ENCODE measurements at places on chromosomes 4 and X.

DNA sequence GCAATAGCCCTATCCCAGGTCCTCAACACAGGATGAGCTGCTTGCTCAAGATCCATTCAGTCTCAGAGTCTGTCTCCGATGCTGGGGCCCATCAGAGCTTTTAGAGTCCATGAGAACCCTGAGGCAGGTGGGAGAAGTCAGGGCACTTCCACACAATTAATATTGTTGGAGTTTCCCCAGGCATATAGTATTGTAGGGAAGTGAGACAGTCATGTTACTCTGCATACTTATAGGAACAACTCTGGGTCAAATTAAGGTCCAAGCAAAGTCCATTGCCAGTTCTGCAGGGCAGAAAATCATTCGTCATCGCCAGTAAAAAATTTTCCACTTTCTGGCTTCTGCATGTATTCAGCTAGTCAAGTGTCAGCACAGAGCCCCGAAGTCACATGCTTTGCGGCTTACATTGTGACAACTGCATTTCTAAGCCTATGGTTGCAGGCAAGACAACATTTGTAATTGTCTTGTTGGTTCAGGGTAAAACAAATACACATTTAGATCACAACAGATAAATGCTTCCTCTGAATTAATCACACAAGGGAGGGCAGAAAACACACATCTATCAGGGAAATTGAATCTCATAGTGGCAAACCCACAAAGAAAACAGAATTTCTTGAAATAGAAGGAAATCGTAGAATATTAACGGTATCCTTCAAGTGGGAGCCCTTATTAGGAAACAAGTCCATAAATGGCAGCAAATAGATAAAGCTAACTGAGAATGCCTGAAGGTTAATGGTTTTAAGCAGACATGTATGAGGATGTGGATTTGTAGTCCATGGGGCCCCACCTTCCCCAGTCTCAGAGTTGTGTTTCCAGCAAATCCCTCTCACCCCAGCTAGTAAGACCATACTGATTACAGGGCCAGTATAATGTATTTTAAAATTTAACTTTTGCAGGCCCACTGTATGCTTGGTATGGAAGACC, 412.1 kb upstream of the RASGEF1B start:
- DNase-seq, result no peak

DNA sequence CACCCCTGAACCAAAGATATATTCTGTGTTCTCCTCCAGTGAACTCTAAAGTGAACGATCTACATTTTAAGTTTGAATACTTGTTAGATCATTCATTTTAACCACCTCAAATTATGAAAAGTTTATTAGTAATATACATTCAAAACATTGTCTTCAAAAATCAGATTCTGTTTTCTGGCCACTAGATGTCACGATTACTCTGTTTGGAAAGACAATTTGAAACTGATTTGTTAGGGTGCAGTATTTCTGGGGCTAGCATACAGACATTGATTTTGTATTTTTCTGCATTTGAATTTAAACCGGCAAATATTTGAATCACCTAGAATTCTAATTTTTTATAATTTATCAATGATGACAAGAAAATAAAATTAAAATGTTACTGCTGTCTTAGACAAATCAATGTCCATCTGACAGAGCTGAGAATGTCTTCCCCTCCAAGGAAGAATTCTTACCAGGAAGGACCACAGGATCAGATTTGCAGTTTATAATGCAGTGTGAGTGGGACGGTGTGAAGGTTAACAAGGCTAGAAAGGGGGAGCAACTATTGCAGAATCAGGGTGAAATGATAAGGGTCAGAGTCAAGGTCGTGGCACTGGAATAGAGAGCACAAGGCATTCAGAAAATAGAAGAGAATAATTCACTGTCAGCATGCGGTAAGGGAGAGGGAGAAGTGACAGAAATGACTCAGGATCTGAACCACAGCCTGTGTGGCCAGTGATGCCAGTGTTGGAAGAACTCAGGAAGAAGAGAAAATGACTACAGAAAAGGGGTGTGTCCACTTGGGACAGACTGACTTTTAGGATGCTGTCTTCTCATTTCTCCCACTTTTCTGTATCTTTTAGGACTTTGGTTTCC, 91.6 kb downstream of the ANXA10 start:
- no peak for DNase-seq

GRCh38 chr4:169404960-169405359, 134.2 kb upstream of the SH3RF1 start:
- DNase-seq, result no peak

DNA sequence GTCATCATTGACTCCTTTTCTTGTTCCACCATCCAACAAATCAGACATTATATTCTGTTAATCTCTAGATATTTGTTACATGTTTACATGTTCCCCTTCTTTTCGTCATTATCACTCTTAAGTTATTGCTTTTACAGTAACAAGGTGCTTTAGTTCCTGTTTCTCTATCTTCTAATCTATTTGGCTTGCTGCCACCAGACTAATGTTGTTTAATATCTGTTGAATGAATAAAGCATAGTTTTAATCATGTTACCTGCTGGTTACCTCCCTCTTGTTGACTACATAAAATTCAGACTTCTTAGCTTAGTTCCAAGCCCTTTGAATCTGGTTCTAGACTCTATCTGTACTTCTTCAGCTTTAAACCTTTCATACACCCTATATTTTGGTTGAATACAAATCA, 129.8 kb upstream of the TRIM2 start:
- no peak for DNase-seq

- DNase-seq, result no peak
These were observed 39.9 kb downstream of the MTTP start for GRCh38 chr4:99614491-99614890.

DNA sequence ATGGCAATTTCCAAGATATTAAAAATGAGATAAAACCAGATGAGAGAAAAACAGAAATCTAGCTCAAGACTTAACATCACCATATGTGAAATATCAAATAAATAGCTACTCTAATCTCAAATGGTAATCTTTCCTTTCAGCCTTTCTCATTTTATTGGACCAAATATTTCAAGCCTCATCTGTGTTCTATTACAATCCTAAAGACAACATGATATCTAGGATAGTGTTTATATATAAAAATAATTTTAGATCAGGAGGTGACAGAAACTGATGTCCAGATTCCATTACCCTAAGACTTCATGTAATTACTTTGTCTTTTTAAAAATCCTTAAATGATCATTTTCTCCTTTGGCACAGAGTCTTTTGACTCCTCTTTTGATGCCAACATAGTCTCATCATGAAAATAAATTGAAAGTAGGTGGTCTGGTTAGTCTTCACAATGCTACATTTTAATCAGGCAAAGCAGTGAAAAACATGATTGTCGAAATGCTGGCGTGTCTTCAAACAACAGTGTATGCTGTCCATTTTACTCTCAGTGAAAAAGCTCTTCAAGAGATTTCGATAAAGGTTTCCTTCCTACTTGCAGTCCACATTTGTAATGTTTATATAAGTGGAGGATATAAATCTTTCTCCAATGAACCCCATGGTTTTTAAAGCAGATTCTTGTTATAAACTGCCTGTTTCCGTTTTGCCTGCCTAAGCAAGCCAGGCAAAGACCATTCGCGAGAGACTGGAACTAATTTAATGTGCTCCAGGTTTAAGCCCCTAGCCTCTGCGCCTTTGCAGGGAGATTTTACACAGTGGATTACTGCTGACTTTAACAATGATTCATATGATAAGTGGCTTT, 169.8 kb downstream of the SCFD2 start:
- DNase-seq, result no peak

- no peak for DNase-seq
These were observed 55.4 kb upstream of the ESX1 start for GRCh38 chrX:104310090-104310489.

GRCh38 chr4:1480720-1481119, 74.5 kb upstream of the NKX1-1 start:
- DNase-seq, result no peak

Data from activated T-helper 1 cell treated with Interleukin-2 at 50 U/mL for 16 hours (primary cell).